ENCODE measurements at places on chromosomes 4 and X.

GRCh38 chr4:118350961-118351360 is 1.8 kb downstream of the PRSS12 start:
- DNase-seq = no peak

DNA sequence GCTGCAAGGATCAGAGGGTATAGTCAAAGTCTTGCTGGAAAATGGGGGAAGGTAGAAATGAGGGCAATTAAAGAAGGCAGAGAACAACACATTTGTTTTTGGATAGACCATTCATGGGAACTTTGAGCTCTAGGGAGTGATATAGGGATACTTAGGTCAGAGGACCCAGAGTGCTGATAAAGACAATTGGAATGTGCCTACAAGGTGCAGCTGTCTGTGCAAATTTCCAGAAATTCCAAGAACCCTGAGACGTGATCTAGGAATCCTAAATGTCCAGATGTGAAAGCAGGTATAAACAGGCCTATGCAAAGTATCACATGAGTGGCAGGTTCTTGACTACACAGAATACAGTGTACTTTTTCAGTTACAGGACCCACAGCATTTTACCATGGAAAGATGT is 24.2 kb downstream of the FNIP2 start:
- DNase-seq = no peak

DNA sequence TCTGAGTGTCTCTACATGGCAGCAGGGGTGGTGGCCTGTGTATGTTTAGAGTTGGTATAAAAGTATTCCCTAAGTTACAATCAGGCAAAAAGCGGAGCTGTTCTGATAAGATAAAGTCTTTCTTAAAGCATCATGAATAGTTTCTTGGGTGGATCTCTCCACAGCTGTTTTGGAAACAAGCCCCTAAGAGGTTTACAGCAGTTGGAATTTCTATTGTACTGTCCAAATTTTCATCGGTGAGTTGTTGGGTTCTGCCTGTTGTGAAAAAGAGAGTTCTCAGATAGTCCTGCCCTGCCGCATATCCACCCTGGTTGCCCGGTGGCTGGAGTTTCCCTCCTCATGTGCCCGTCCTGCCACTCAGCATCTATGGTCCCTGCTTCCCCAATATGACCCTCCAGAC is 50.1 kb downstream of the C4orf51 start:
- no peak for DNase-seq

DNA sequence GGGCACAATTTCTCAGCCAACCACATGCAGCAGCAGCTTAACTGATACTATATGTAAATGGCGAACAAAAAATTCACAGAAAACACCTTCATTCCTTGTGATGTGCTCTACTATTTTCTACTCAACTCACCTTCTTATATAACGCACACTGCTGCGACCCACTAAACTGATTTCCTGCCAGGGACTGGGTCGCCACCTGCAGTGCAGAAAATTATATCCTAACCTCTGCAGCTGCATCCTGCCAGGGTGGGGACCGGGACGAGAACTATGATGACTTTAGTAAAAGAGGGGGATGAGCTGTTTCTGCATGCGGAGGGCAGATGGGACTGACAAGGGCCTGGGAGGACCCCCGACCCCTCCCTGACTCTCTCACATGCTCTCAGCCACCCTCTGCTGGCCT is 27.4 kb downstream of the ABLIM2 start:
- no peak for DNase-seq
